NCI-H774 (cell line): ENCODE measurements at places on chromosomes 6 and 20.

GRCh38 chr6:157763904-157764177 is 59.2 kb upstream of the SNX9 start:
- no peak for DNase-seq

DNA sequence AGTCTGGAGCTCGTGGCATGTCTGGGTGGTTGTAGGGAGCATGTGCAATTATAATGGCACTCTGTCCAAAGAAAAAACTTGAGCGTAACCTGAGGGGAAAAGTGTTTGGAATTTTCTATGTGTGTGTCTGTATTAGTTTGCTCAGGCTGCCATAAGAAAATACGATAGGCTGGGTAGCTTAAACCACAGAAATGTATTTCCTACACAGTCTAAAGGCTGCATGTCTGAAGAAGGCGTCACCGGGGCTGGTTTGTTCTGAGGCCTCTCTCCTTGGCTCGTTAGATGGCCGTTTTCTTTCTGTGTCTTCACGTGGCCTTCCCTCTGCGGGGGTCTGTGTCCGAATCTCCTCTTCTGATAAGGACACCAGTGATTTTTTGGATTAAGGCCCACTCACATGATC is 59.0 kb downstream of the IGF2R start:
- DNase-seq = no peak

- DNase-seq = no peak
Observed at GRCh38 chr6:169592558-169592957, 109.3 kb downstream of the WDR27 start.

DNA sequence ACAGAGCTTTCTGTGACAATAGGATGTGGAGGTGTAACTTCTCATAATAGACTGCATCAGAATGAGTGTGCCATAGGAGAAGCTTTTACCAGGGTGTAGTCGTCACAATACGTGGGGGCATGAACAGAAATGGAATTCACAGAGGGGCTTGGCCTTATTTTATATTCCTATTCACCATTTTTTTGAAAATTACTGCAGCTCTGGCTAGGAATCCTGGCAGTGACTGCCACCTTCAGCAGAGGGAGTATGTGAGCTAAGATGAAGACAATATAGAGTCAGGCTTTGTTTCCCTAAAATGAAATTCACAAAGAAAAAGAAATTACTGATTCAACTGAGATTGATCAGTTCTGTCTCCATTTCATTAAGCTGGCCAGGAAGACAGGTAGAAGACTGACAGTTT is 13.9 kb downstream of the TOMM6 start:
- no peak for DNase-seq

- DNase-seq = no peak
Observed at GRCh38 chr6:1558388-1558787, 51.3 kb upstream of the FOXC1 start.

DNA sequence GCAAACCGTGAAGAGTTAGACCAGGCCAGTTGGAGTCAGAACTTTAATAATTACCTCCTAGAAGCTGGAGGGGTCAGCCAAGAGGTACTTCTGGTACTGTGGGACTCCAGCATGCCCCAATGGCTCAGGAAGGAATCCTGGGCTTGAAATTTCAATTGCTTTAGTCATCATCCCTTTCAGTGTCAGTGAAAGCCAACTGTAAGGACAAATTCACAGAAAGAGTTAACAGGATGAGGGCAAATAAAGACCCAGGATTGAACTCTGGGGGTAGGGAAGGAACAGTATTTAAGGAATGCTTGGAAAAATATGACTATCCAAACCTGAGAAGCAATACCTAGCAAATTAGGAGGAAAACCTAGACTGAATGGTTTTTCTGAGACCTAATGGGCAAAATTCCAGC is 735.1 kb upstream of the MARCKS start:
- DNase-seq = no peak

GRCh38 chr6:166565084-166565967 is 21.2 kb downstream of the RAMACL start:
- DNase-seq = no peak

- no peak for DNase-seq
Observed at GRCh38 chr6:138103871-138104270, 3.3 kb downstream of the PERP start.

DNA sequence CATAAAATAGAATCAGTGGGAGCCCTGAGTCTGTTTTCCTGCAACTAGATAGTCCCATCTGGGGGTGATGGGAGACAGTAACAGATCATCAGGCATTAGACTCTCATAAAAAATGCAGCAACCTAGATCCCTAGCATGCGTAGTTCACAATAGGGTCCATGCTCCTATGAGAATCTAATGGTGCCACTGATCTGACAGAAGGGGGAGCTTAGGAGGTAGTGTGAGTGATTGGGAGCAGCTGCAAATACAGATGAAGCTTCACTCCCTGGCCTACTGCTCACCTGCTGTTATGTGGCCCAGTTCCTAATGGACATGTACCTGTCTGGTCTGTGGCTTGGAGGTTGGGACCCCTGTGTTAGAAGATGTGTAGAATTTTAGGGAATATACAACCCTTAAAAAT is 904.5 kb upstream of the EPHA7 start:
- DNase-seq = no peak

- DNase-seq = no peak
Observed at GRCh38 chr6:118902726-118903125, 8.8 kb downstream of the ASF1A start.

DNA sequence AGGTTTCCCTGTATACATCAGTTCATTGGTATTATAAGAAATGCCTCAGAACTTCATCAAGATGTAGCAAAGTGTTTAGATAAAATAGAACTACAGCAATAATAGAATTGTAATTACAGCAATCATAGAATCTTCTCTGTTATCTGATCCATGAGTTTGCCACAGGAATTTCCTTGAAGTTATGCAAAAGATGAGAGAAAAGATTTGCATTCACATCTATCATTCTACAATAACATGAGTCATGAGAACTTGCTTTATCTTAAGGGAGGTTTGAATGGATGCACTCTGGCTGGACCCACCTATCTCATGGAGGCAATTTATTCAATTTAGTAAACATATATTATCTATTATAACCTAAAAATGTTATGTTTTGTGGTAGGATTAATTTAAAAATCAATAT is 329.8 kb upstream of the EPHA7 start:
- DNase-seq = no peak

DNA sequence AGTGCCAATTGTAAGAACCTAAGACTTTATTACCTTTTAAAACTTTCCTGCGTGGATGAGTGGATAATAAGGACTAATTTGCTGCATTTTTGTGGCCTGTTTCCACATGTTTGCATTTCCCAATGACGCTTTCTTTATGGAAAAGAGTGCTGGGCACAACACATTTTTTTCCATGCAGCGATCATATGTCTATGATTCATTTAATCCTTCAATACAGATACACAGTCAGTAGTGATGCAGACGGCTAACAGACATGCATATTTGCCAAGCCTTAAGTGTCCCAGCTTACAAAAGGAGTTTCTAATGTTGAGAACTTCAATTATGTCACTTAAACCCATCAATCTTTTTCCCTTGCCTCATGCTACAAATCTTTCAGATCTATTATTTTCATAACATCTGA is 239.8 kb upstream of the PREP start:
- no peak for DNase-seq

DNA sequence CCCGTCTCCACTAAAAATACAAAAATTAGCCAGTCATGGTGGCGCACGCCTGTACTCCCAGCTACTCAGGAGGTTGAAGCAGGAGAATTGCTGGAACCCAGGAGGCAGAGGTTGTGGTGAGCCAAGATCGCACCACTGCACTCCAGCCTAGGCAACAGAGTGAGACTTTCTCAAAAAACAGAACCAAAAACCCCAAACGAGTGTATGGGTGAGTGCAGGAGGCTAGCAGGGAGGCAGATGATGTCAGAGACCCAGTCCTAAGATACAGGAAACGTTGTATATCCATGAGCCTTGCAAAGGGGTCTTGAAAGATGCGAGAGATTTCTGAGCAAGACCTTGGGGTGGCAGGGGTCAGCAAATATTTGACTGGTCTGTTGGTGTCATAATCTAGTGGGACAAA is 136.2 kb downstream of the JARID2 start:
- DNase-seq = no peak

GRCh38 chr20:3811467-3812258 is 8.7 kb upstream of the AP5S1 start:
- DNase-seq = peak; percentile 92

DNA sequence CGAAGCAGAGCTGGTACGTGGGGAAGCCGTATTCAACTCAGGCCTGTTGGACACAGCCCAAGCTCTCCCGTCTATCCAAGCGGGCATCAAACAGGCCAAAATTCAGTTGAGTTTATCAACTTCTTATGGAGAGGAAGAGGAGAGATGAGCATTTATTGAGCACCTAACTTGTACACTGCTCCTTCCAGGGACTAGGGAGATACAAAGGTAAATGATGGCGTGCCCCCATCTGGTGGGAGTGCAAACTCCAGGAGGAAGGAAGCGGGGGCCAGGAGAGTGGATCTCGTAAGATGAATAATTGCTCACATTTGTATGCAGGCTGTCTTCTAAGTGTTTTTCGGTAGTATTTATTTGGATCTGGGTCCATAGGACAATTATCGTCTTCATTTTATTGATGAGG is 146.6 kb downstream of the SOBP start:
- DNase-seq = no peak

DNA sequence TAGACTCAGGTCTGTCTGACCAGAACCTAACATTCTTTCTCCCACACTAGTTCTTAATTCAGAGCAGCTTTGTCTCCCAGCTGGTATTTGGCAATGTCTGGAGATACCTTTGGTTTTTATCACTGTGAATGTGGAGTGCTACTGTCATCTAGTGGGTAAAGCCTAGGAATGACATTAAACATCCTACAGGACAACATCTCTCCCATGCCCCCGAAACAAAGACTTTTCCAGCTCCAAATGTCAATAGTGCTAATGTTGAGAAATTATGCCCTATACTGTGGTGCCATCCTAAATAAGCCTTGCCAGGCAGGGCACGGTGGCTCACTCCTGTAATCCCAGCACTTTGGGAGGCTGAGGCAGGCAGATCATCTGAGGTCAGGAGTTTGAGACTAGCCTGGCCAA is 4.2 kb upstream of the TTPAL start:
- DNase-seq = no peak

GRCh38 chr6:48057601-48058000 is 53.4 kb downstream of the PTCHD4 start:
- no peak for DNase-seq

DNA sequence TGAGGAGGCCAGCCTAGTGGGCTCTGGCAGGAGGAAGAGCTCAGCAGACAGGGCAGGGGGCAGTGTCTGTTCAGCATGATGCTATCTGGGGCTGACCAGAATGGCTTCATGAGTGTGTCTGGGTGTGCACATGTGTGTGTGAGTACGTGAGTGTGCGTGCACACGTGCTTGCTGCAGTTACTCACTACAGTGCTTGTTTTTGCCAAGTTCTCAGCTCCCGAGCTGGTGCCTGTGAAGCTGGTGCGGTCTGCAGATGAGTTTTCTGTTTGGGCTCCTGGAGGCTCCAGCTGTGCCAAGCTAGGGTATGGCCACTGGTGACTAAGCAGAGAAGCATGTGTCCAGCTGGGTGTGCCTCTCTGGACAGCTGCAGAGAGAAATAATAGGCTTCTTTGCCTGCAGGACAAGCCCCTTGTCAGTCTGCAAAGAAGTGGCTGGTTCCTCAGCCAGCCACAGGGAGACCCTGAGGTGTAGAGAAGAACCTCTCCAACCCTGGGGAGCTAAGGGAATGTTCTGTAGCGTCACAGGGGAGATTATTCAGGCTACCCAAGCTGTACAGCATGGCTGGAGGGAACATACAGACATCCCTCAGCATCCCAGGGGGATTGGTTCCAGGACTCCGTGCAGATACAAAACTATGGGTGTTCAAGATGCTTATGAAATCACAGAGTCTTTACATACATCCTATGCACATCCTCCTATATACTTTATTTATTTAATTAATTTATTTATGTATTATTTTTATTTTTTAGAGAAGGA is 40.2 kb upstream of the FAM50B start:
- no peak for DNase-seq

DNA sequence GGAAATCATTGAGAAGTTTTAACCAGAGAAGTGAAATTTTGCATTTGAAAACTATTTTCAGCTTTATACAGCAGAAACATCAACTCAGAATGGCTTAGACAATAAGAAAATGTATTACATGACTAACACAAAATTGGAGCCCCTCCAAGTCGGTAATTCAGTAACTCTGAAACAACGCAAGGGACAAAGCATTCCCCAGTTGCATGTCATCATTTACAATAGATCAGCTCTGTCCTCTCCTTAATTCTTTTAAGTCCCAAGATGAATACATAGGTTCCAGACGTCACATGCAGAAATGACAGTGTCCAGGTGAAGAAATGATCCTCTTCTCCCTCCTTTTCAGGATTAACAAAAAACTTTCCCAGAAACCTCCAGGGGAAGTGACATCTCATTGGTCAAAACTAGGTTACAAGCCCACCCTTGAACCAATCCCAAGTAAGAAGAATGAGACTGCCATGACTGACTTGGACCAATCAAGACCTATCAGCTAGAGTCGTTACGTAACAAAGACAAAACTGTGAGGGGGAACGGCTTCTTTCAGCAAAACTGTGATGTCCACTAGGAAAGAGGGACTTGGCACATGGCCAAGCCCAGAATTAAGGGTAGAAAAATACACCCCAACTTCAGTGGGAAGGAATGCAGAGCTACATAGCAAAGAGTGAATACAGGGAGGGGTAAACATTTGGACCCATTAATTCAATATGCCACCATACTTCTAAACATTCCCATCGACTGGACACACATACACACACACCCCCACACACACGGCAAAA is 149.8 kb upstream of the PRND start:
- DNase-seq = no peak

- DNase-seq = peak; percentile 35
Observed at GRCh38 chr6:127539272-127539671, 20.1 kb upstream of the MTCL3 start.

- no peak for DNase-seq
Observed at GRCh38 chr6:19995575-19996257, 158.5 kb downstream of the ID4 start.

DNA sequence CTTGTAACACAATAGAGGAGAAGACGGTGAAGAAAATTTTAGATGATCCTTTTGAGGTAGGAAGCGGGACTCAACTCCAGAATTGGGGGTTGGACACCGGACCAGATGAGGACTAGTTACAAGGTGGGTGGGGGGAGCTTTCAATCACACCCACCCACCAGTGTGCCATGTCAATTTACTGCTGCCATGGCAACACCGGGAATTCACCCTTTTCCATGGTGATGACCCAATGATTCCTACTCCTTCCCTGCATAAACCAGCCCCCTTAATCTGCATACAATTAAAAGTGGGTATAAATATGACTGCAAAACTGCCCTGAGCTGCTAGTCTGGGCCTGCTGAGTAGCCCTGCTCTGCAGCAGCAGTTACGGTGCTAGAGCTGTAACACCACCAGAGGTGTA is 14.7 kb downstream of the RAD21L1 start:
- no peak for DNase-seq
